BJ (cell line): ENCODE measurements at places on chromosomes 13 and 19. TPM values are rescaled to one million over a fixed set of nuclear protein-coding genes. Genes with fewer than 3 reads are reported as not detected.

Gene FGF9
- 0.10 TPM in 1 of 2 replicates, not detected in the other for polyA plus RNA-seq

Gene ZNF534
- 0.05 TPM in 1 of 2 replicates, not detected in the other for polyA plus RNA-seq

Gene PLEKHA4
- polyA plus RNA-seq: 3.3 and 5.4 TPM in 2 replicates

- no peak for DNase-seq
Measured at GRCh38 chr13:34822650-34823049, 119.4 kb upstream of the NBEA start.

- no peak for DNase-seq
Measured at GRCh38 chr13:99741960-99742359, 229.6 kb downstream of the ZIC5 start.

DNA sequence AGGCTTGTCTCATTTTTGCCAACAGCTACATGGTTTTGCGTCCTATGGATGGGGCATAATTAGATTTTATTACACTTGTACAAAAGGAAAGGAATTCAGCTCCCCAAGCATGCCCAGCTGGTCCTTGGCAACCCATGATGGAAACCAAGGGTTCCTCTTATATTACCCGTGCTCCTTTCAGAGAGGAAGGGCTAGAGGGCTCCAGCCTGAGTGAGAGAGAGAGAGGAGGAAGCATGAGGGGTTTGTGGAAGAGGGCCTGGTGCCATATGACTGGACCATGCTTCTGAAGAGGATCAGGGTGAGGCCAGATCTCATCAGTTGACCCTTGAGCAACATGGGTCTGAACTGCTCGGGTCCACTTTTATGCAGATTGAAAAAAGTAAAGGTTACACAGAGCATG is 3.5 kb upstream of the RPS9 start:
- DNase-seq: no peak

DNA sequence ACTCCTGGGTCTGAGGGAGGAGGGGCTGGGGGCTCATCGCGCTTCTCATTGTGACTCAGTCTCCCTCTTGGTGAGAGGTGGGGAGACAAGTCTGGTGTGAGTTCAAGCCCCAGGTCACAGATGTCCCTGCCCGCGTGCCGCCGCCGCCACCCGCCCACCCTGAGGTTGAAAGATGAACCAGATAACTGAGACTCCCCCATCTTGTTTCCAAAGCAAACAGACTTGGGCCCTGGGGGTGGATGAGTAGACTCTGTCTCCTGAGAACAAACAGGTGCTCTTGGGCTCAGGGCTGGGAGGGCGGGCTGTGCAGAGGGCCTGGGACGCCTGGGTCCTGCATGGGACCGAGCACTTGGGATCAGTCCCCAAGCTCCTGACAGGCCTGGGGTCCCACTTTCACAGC is 567 bp downstream of the SBK2 start:
- no peak for DNase-seq

- DNase-seq: no peak
Measured at GRCh38 chr13:46761174-46761573, 35.8 kb downstream of the ESD start.

- DNase-seq: no peak
Measured at GRCh38 chr13:45545686-45546409, 69.7 kb downstream of the ERICH6B start.

DNA sequence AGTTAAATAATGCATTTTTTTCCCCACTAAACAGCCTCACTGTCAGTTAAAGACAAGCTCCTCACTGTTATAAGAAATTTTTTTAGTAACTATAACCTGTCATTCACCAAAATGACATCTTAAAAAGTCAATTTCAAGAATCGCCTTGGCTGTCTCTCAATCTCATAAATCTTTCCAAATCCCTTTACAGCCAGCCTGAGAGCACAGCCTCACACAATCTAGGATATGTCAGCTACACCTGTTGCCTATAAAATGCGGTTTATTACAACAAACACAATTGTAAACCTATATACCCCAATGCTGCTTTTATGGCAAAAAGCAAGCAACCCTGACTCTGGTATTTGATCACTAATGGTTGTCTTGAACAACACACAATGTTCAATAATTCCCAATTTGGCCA is 29.5 kb upstream of the FNDC3A start:
- DNase-seq: no peak
